ENCODE measurements at places on chromosomes 4 and X. TPM values are rescaled to one million over a fixed set of nuclear protein-coding genes. Genes with fewer than 3 reads are reported as not detected.

HTN1 gene
- not detected for total RNA-seq

NKRF gene
- total RNA-seq: 4.1 TPM

NXF2B gene
- total RNA-seq: not detected

DNA sequence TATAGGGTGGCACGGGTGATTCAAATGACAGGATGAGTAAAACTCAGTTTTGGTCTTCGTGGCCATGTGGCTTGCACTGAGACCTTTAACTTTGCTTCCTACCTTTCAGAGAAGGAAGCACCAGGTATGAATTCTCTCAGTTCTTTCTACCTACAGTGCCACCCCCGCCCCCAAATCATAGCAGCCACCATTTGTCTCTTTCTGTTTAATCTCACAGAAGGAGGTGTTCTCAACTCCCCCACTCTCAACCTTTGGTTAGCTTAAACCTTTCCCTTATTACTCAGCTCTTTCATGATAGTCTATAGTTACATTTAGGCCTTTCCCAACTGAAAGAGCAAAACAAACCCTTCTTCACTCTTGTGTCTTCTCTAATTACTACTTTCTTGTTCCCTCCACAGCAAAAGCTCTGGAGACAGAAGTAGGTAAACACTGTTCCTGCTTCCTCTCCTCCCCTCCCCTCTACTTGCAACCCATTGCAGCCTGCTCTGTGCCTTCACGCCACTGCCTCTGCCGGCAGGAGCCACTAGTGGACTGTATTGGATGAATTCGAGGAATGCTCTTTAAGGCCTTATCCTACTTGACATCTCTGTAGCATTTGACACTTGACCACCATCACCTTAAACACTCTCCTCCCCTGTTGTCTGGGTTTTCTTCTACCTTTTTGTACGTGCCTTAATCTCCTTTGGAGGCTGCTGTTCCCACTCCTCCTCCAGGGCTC is 123.7 kb downstream of the AFF1 start:
- no peak for DNase-seq

DNA sequence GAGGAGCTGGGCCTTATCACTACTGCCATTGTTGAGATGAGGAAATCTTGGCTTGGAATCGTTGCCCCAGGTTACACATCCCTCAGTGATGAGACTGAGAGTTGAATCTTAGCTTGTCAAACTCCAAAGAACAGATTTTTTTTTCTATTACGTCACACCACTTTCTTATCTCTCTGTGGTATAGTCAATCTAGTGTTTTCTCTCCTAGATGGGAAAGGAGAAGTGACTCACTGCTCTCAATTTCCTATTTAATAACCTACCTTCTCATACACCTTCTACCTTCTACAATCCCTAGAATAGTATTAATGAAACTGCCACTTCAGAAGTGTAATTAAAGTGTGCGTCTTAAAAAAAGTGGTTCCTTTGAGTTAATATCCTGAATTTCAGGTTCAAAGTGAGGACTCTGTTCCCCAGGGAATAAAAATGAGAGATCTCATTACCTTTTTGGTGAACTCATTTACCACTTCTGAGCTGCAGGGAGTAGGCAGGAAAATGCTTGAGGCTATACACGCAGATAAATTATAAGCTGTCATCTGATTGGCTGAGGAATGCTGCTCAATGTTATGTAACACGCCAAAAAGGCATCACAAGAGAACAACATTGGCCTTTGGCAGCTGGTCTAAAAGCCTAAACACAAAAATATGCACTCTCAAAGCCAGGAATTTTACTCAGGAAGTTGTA is 59.3 kb downstream of the MAD2L1 start:
- DNase-seq: peak; percentile 78

- no peak for DNase-seq
These were observed 208.2 kb upstream of the PSAPL1 start for GRCh38 chr4:7642741-7643458.

GRCh38 chrX:52359614-52360232 is 9.1 kb upstream of the XAGE2 start:
- no peak for DNase-seq

DNA sequence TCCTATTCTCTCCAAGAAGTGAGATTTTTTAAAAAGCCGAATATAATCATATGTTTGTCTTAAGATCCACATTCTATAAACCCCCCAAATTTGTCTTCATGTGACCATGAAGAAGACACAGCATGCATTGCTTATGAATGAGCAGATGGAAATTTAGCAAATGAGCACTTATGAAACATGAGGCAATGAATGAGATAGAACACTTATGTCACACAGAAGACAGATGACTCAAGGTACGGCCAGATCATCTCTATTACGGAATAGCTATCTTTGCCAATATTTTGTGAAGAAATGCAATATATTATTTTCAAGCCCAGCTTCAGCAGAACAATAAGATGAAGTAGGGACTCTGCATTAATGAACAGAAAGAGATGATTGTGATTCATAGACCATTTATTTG is 21.4 kb downstream of the PHEX start:
- DNase-seq: peak; percentile 1

GRCh38 chr4:4384837-4385236 is 2.1 kb upstream of the NSG1 start:
- no peak for DNase-seq
